ENCODE measurements at places on chromosomes 5 and 9.

- no peak for DNase-seq
Measured at GRCh38 chr9:109176963-109177362, 9.9 kb upstream of the FRRS1L start.

DNA sequence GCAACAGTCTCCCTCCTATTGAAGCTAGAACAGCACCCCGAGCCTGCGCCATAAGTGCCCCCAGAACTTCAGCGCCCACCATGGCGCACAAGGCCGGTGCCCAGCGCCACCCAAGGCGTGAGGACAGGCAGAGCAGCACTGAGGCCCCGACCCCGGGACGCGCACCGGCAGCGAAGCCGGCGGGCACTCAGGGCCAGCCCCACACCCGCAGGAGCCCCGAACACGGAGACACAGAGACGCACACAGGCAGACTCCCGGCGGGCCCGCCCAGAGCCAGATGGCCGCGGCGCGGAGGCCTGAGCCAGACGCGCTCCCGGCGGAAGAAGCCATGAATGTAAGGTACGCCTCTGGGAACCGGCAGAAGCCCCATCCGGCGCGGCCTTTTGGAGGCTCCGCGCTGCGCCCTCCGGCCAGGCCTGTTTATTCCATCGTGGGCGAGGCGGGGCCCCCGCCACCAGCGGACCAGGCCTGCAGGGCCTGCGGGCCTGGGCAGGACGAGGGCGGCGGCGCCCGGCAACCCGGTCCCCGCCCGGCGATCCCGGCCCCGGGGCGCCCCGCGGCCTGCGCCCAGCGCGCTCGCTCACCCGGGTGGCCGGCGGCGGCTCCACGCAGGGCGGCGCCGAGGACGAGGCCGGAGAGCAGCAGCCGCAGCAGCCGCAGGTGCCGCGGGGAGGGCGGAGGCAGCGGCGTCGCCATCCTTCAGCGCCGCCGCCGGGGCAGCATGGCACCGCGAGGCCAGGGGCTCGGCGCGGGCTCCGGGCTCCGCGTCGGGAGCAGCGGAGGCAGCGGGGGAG, 486 bp downstream of the NPDC1 start:
- no peak for DNase-seq

DNA sequence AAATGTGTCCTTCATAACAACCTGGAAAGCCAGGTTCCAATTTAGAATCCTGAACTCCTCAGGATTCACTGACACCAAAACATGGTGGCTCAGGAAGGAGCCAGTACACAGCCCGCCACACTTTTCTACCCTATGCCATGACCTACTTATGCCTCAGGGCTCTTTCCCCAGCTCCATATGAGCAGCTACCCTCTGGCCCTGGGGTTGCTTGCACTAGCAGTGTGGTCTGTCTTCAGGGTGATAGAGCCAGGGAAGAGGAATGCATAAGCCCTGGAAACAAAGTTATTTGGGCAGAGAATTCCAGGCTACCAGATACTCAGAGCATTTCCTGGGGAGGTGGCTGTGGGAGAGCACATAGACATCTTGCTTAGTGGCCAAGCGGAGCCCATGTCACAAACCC, 15.0 kb upstream of the ECM2 start:
- DNase-seq = no peak

DNA sequence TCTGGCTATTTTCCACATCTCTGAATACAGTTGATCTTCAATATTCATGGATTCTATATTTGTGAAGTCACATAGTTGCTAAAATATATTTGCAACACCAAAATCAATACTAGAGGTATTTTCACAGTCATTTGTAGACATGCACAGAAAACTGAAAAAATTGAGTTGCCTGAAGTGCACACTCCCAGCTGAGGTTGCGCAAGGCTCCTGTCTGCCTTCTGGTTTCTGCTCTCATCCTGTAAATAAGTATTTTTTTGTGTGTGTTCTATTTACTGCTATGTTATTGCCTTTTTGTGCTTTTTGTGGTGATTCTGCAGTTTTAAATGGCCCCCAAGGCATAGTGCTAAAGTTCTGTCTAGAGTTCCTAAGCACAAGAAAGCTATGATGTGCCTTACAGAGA, 371.1 kb upstream of the GRAMD2B start:
- DNase-seq = no peak

GRCh38 chr9:5820425-5820824, 12.5 kb downstream of the ERMP1 start:
- DNase-seq = no peak

GRCh38 chr5:116420540-116420939, 154.1 kb downstream of the SEMA6A start:
- DNase-seq = no peak

DNA sequence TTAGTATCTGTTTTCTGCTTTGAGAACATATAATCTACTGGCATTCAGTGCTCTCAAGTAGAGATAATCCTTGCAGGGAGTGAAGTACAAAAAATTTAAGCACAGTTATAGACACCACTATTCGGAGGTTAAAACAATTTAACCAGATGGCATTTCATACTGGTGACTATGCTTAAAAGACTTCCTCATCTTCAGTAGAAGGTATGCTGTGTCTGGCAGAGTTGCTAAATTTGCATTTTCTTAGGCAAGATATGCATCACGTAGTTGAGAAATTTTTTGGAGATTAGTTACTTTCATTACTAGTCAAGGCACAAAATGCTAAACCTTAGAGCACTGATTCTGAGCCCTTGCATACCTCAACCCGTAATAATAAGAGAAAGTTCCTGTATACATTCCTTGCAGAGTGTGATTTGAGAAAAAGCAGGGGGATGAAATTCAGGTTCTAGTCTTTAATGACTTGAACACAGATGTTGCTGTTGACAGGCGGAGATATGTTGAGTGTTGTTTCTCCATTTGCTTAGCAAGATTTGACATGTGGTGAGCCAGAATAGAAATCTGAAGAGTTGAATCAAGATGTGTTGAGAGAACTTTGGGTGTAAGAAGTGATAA, 70.8 kb upstream of the STARD4 start:
- no peak for DNase-seq

DNA sequence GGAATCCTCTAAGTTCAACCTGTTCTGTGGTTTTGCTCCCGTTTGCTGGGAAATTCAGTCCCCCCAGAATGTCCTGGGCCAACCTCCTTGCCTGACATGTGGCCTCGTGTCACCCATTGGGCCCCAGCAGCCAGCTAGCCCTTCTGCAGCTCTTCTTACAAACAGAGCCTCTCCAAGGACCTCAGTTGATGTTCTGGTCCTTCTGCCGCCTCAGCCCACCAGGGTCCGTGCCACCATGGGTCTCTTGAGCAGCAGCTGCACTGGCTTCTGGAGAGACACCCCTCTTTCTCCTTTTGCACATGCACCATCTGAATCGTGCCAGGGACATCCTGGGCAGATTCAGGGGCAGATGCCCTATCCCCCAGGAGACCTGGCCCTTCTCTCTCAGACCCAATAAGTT, 85.0 kb downstream of the LMX1B start:
- no peak for DNase-seq

DNA sequence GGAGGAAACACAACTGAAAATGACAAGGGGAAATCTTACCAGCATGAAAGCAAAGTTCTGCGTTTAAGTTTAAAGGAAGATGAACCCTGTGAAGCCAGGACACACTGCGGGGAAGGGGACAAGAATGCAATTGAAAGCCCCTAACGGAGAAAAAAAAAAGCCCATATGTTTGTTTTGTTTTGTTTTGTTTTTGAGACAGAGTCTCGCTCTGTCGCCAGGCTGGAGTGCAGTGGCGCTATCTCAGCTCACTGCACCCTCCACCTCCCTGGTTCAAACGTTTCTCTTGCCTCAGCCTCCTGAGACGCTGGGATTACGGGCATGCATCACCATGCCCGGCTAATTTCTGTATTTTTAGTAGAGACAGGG, 2.9 kb downstream of the STK10 start:
- DNase-seq = peak; percentile 6

- no peak for DNase-seq
Measured at GRCh38 chr9:72203205-72203803, 54.1 kb downstream of the GDA start.

DNA sequence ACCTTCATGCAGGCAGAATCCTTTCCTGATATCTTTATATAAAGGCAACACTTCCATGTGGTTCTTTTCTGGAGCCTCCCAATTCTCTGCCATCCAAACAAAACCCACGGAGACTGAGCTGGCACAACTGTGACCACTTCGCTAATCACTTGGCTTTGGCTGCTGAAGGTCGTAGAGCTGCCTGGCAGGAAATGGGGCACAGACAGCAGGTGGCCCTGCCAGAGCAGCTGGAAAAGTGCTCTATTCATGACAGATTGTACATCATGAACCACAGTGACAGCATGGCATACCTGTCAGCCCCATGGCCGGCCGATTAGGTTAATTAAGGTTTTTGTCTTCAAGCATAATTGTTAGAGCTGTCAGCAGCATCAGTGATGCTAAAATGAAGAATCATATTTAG, 141.9 kb upstream of the ANKRD55 start:
- no peak for DNase-seq

DNA sequence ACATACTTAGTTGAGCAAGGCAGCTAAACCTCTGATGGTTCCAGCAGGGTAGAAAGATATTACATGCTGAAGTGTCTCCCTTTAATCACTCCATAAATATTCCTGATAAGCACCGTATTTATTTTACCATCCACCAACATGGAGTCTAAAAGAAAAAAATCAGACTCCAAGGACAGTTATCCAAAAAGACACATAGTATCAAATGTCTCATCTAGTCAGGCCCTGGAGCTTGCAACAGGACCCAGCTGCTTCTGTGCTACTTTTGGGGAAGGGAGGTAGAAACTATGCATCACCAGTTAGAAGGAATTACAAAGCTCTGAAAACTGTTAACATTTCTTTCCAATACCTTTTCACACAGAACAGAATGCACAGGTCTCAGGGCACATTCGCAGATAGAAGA, 88.1 kb downstream of the S1PR3 start:
- DNase-seq = no peak

DNA sequence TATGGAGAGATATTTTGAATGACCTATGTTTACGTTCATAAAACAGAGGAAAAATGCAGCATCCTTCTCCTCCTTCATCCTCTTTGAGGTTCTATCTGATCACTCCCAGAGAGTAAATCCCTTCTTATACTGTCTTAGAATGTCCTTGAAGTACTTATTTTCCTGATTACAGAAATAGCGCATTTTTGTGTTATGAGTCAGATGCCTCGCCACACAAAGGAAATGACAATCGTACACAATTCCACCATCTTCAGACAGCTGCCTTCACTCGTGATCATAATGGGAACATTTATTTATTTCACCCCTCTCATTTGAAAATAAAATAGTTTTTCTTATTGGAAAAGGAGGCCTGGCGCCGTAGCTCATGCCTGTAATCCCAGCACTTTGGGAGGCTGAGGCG, 2.4 kb upstream of the GLT6D1 start:
- no peak for DNase-seq

GRCh38 chr9:84254972-84255371, 85.6 kb downstream of the SLC28A3 start:
- no peak for DNase-seq

- no peak for DNase-seq
Measured at GRCh38 chr9:4750023-4750673, 9.1 kb upstream of the AK3 start.
